ENCODE measurements at places on chromosomes 7 and 10.

DNA sequence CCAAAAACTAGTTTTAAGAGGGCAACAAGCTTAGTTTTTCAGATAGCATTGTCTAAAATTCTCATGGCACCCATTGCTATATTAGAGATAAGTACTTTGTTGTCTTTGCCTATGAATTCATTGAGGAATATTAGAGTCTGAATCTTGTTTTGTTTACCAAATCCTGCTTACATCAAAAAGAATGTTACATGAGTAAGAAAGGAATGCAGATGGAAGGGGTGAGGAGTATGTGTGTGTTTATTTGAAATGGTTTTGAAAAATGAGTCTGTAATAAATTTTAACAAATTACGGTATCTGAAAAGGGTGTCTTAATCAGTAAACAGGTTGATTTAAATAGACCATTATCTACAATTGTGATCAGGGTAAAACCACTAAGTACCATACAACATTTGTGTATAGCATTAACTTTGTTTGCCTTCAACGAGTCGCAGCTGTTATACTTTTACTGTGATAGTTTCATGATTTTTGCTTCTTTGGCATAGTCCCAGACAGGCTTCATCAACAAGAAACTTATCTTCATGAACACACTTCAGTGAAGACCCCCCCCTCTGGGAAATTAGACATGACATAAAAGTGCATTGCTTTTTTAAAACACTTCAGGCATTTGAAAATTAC lies 1183.9 kb upstream of the C7orf33 start:
- DNase-seq, result no peak
- H3K36me3 ChIP-seq, result no peaks in the 10 kb centered on the region
- H3K27me3 ChIP-seq, result no peaks in the 10 kb centered on the region
- H3K4me1 ChIP-seq, result no peaks in the 10 kb centered on the region

DNA sequence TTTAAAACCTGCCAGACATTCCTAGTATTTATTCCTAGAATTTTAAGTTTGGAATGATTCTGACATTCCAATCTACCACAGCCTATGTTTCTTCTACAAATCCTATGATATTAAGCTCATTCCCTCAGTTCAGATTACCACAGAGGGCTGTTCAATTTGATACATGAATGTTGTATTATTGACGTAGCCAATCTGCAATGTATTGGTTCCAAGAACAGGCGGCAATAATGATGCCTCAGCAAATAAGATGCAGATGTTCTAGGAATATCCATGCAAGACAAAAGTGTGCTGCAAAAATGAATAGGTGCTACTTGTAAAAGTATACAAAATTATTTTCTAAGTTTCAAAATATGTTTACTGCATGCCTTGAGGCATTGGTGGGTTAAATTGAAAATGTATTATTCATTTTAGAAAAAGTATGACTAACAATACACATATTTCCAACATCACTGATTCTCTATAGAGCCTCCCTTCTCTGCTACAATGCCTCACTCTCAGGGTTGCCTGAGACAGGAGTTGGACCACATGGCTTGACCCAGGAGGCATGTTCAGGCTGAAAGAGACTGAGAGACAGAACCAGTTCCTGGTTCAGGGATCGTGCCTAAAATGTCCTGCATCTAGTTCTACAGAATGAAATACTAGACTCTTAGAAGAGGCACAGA lies 94.1 kb upstream of the CREB5 start:
- H3K4me1 ChIP-seq, result no peaks in the 10 kb centered on the region
- H3K27ac ChIP-seq, result no peak overlapping the region
- H3K4me3 ChIP-seq, result no peak overlapping the region
- no peaks in the 10 kb centered on the region for H3K27me3 ChIP-seq

DNA sequence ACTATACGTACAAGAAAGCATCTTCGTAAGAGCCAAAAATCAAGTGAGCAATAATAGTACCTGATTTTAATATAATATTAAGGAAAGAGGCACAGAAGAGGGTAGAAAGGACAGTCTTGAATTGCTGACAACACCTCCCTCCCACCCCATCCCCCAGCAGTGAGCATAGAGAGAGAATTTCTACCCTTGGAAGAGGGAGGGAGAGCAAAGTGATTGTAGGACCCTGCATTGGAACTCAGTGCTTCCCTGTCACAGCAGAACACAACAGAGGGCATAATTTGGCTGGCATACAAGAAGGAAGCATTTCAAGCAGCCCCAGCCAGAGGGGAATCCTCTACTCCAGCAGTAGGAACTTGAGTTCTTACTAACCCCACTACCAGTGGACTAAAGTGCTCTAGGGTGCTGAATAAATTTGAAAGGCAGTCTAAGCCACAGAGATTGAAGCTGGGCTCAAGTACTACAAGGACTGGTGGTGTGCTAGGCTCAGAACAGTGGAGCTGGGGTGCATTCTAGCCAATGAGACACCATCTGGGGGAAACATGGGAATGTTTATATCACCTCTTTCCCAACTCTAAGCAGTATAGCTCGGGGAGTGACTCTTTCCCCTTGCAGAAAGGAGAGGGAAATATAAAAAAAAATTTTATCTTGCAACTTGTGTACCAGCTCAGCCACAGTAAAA lies 44.2 kb downstream of the PCLO start:
- H3K4me1 ChIP-seq, result no peaks in the 10 kb centered on the region
- no peaks in the 10 kb centered on the region for H3K36me3 ChIP-seq
- no peaks in the 10 kb centered on the region for H3K27me3 ChIP-seq
- DNase-seq, result no peak

- no peak overlapping the region for H3K4me3 ChIP-seq
- no peak overlapping the region for H3K27ac ChIP-seq
- no peaks in the 10 kb centered on the region for H3K27me3 ChIP-seq
- no peaks in the 10 kb centered on the region for H3K36me3 ChIP-seq
- no peak for DNase-seq
- no peaks in the 10 kb centered on the region for H3K4me1 ChIP-seq
Measured at GRCh38 chr10:4006858-4007257, 221.8 kb upstream of the KLF6 start.

GRCh38 chr7:2926896-2927405 lies 82.8 kb upstream of the GNA12 start:
- H3K4me3 ChIP-seq, result no peak overlapping the region
- no peaks in the 10 kb centered on the region for H3K27me3 ChIP-seq
- H3K27ac ChIP-seq, result no peak overlapping the region
- DNase-seq, result no peak
- H3K4me1 ChIP-seq, result no peaks in the 10 kb centered on the region
- H3K36me3 ChIP-seq, result no peaks in the 10 kb centered on the region

- no peaks in the 10 kb centered on the region for H3K27me3 ChIP-seq
- no peak overlapping the region for H3K4me3 ChIP-seq
- H3K4me1 ChIP-seq, result no peaks in the 10 kb centered on the region
- no peaks in the 10 kb centered on the region for H3K36me3 ChIP-seq
Measured at GRCh38 chr10:89504691-89505090, 30.7 kb downstream of the SLC16A12 start.

DNA sequence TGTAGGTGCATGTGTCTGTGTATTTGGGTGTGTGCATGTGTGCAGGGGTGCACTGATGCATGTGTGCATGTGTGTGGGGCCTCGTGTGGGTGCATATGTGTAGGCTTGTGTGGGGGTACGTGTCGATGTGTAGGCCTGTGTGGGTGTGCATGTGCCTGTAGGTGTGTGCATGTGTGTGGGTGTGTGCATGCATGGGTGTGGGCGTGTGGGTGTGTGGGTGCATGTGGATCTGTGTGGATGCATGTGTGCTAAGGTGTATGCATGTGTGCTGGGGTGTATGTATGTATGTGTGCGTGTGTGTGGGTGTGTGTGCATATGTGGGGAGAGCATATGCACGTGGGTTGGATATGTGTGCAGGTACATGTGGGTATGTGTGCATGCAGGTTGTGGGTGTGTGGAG lies 73.2 kb downstream of the NKX6-2 start:
- H3K27me3 ChIP-seq, result no peaks in the 10 kb centered on the region
- no peaks in the 10 kb centered on the region for H3K4me1 ChIP-seq
- no peaks in the 10 kb centered on the region for H3K36me3 ChIP-seq
- no peak for DNase-seq

GRCh38 chr7:133331861-133332260 lies 79.0 kb downstream of the EXOC4 start:
- no peak for DNase-seq
- no peak overlapping the region for H3K4me3 ChIP-seq
- 0 out of 2 replicates have a peak, but pooled peaks cover 14% of the 10 kb centered on the region for H3K36me3 ChIP-seq
- H3K27ac ChIP-seq, result no peak overlapping the region

DNA sequence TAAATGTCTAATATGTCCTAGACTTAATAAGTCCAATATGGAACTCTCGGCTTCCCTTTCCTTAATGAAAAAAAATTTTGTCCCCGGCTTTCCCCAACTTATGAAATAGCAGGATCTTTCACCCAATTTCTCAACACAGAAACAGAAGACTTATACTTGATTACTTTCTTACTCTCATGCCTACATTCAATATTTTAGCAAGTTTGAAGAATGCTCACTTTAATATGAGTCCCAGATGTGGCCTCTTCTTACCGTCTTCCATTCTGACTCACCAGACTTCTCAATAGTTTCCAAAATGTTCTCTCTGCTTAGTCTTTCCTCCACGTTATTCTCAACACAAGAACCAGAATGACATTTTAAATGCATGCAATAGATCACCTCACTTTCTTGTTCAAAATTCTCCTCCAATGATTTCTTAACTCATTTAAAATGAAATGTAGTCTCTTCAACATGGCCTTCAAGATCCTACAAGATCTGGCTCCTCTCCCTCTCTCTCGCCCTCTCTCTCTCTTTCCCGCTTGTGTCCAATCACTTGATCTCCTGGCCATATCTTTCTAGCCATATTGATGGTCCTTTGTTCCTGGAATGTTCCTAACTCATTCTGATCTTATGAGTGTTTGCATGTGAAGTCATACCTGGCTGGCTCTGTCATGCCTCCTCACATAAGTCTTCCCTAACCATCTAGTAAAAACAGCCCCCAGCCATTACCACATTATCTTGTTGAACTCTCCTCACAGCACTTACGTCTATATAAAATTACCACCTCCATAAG lies 119.7 kb upstream of the FAM3C start:
- H3K4me3 ChIP-seq, result no peak overlapping the region
- DNase-seq, result no peak
- no peaks in the 10 kb centered on the region for H3K4me1 ChIP-seq
- no peak overlapping the region for H3K27ac ChIP-seq
- H3K36me3 ChIP-seq, result no peaks in the 10 kb centered on the region

Measured in Karpas-422 (cell line).